Choroid plexus epithelial cell (primary cell): ENCODE measurements at places on chromosomes 13 and 19.

GRCh38 chr13:56953965-56954364 lies 186.8 kb upstream of the PRR20A start:
- no peak for DNase-seq

- no peak for DNase-seq
These were observed 97.5 kb downstream of the RGCC start for GRCh38 chr13:41554626-41555386.

DNA sequence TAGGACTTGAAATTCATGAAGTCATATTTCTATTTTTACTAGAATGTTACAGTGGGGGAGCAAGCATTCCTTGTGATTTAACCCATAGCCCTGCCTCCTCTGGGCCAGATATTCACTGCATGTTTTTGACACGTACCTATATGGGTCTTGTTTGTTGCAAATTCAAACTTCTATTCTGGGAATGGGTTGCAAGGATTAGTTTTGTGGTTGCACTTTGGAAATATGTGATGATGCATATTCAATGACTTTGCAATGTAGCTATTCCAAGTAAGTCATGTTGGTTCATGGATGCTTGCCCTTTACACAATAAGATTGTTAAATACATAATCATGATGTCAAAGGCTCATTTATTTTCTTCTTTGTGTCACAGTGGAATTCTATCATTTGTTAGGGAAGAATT lies 440.8 kb downstream of the TDRD3 start:
- DNase-seq = peak; percentile 1

GRCh38 chr13:22285867-22286266 lies 615.0 kb downstream of the FGF9 start:
- no peak for DNase-seq

DNA sequence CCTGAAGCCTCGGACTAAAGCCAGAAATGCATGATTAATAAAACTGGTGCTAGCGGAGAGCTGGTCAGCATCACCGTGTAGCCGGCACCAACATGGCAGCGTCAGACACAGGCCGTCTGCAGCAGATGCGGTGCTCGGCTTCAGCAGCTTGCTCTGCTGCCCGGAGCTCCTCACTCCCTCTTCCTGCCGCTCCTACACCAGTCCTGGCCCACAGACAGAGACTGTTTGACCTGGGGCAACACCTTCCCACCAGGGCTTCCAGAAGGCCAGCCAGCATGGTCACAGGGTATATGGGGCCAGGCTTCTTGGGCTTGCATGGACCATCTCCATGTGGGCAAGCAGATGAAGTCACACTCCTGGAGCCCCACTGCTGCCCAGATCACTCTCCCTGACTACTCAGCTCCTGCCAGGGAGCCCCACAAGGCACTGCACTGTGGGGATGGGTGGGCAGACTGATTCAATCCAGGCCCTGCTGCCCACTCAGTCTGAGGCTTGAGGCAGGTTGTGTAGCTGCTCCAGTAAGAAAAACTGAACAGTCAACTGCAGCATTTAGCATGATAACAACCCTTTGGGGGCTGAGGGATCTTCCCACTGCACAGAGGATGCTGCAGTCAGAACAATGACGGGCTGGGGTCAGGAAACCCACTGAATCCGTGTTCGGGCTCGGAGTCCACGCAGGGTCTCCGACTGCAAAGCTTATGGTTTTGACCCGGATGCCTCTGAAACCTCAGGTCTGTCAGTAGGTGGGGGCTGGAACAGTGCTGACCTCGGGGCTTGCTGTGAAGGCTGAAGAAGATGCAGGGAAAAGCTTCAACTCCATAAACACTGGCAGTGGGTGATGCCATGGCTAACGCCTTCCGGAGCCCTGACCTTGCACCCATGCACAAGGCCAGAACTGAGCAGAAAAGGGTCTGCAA lies 45.6 kb downstream of the CEBPG start:
- DNase-seq = no peak

DNA sequence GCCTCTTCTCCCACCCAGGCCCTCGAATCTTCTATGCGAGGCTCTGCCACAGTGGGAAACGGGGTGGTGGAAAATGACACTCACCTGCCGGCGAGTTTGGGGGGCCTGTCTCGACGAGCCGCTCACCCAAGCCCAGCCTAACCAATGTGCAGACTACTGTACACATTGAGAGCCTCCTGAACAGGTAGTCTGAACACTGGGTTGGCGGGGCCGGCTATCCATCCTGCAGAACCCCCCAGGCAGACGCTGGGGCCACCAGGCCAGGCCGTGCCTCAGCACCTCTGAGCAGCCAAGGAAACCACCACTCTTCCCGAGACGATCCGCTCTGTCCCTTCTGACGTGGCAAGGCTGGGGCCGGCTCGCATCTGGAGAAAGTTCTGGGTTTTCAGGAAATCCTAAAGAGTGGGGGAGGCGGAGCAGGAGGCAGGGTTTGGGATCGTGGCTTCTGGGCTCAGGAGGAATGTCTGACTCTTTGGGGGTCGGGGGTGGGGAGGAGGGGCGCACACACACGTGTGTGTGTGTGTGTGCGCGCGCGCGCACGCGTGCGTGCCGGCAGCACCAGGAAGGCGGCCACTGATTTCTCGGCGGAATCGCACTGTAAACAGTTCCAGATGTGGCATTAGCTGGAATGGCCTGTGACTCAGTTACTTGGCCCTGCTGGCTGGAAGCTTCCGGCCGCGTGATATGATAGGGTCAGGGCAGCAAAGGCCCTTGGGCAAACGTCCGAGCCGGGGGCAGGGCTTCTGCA lies 18.5 kb downstream of the TMED1 start:
- peak; percentile 96 for DNase-seq

- DNase-seq = no peak
These were observed 123.5 kb downstream of the RXFP2 start for GRCh38 chr13:31862828-31863227.
